Globus pallidus (tissue), 1 donor: ENCODE measurements at places on chromosomes 11 and 22.

DNA sequence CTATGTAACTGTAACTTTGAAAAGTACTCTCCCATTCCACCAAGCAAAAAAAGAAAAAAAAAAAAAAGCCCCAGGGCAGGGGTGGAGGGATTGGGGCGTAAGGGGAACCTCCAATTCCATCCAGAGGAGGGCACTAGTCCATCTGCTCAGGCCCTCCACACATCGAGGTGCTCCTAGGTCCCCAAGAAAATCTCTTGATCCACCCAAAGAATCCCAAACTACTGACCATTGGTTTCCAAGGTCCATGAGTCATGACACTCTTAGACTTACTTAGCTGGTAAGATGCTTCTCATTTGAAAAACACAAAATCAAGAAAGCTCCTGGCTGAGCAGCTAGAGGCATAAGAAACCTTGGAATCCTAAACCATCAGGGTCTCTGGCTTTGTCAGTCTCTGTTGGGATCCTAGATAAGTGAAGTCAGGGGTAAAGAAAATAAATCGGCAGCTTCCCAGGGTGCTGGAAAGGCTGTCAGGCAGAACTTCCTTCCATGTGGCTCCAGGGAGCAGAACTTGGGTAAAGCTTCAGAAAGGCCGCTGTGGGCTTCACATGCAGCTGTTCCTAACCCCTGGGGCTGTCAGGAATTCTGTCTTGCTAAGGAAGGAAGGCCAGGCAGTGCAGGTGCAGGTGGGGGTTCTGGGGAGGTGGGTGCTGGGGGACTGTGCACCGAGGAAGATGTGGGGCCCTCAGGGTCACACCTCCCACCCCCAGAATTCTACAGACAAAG, 49.4 kb upstream of the ADA2 start:
- no peak for DNase-seq

DNA sequence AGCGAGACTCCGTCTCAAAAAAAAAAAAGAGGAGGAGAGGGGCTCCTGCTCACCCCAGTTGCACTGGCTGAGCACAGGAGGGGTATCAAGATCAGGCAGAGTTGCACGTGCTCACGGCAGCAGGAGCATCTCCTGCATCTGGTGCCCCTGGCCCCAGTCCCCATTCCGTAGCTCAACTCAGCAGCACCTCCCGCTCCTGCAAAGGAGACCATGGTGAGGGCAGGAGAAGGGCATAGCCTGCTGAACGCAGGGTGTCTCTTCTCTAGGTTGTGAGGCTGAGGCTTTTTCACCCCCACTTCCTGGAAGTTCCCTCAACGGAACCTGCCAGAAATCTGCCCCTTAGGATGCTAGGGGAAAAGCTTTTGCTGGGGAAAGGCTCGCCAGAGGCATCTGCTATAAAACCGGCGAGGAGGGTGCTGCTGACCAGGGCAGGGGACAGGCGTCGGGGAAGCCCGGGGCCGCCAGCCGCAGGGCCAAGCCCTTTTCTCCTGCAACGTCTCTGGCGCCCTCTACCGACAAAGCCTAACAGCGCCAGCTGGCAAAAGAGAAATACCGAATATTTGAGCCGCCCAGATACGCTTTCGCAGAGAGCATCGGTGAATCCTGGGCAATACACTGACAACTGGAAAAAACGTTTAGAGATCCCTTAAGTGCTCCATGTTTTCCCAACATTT, 1.0 kb upstream of the PPP6R2 start:
- DNase-seq, result peak; percentile 85

DNA sequence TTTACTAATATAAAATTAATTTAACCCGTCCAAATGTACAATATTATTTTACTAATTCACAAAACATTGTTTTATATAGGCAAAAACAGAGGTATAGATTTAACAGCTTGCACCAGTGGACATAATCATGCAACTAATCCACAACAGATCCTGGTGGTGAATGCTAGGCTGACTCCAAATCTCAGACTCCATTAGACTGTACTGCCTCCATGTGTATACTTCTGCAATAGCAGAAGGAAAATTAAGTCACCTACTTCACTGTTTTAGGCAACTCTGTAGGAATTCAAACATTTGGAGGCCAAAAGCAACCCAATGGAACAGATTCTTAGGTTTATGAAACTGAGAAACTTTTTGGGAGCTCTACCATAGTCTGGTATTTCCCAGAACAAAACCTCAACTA, 30.0 kb upstream of the RAB39A start:
- DNase-seq, result no peak

DNA sequence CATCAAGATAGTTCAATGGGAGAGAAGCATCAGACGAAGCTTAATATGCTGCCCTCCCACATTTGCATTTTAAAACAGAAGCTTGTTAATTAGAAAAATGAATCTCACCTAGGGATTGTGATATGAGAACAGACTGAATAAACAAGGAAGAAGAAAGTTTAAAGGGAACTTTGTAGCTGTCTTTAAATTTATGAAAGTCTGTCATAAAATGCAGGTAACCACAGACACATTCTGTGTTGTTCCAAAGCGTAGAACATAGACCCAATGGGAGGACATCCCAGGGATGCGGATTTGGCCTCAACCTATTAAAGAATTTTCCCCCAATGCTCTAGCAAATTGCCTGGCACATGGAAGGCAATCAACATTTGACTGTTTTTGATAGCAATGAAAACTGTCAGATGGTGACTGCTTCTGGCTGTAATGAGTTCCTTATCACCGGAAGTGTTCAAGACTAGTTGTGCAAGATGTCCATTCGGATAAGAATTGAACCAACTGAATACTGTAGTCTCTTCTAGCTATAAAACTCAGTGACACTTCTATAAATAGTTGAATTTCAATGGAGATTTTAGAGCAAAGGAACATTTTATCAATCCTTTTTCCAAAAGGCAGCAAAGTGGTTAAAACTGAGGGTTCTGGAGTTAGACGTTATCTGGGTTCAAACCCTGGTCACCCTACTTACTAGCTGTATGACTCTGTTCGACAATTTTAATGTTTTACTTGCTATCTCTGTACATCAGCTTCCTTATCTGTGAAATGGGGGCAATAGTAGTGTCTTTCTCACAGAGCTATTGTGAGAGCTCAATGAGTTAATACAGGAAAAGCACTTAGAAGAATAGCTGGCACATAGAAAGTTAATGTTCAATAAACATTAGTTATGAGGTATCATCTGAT, 64.9 kb downstream of the LIF start:
- DNase-seq, result no peak

DNA sequence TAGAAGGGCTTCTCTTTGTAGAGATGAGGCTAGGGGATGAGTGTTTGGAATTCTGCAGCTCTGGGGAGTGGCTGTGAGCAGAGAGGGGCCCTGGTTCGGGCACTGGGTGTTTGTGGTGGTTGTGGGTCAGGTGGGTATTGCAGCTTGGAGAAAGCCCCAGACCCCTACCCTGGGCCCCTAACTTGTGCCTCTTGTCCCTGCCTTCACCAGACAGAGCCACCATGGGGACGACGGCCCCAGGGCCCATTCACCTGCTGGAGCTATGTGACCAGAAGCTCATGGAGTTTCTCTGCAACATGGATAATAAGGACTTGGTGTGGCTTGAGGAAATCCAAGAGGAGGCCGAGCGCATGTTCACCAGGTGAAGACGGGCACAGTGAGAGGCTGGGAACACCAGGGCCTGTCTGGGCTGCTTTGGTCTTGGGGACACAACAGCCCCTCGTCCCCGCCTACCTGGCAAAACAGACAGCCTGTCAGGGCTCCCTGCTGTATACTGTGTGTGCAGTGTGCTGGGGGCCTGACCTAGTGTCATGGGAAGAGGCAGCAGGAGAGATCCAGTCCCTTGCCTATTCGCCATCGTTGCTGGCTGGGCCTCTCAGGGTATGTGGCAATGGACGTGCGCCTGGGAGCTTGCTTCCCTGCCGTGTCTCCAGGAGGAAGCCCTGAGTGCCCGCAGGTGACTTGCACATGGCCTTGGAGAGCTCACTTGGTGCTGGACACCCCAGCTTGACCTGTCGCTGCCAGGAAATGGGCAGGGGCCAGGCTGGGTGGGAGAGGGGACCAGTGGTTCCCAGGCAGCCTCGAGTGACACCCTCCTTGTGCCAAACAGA, 4.3 kb downstream of the INCENP start:
- DNase-seq, result no peak

GRCh38 chr11:1564535-1565172, 7.4 kb downstream of the DUSP8 start:
- no peak for DNase-seq

DNA sequence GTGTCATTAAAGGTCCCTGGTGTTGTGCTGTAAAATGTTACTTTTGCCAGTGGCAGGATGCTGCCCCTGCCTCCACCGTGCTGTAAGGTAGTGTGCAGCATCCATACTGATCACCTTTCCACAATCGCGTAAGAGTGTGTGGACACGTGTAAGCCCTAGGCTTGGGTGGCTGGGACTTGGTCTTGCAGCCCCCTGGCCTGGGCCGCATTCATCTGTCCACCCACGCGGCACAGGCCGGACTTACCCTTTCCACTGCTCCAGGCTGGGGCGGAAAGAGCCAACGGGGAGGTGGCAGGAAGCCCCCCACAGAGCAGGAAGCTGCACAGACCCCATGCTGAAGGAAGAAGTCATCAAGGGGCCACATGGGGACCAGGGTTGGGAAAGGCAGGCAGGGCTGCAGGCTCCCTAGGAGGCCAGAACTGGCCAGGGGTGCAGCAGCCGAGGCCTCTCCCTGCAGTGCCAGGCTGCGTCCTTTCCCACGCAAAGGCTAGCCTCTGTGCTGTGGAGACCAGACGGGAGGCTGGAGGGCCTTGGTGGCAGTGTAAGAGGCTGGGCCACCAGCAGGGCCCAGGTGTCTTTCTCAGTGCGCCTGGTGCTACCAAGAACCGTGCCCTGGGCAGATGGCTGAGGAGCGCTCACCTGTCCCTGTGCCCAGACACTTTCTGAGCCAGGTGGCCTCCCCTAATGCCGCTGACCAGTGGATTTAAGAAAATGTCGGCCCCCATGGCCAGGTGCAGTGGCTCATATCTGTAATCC, 11.7 kb upstream of the TMEM191C start:
- no peak for DNase-seq
